Suprapubic skin (tissue), 4 donors: ENCODE measurements at places on chromosomes 11 and 22. TPM values are rescaled to one million over a fixed set of nuclear protein-coding genes. Genes with fewer than 3 reads are reported as not detected.

DNA sequence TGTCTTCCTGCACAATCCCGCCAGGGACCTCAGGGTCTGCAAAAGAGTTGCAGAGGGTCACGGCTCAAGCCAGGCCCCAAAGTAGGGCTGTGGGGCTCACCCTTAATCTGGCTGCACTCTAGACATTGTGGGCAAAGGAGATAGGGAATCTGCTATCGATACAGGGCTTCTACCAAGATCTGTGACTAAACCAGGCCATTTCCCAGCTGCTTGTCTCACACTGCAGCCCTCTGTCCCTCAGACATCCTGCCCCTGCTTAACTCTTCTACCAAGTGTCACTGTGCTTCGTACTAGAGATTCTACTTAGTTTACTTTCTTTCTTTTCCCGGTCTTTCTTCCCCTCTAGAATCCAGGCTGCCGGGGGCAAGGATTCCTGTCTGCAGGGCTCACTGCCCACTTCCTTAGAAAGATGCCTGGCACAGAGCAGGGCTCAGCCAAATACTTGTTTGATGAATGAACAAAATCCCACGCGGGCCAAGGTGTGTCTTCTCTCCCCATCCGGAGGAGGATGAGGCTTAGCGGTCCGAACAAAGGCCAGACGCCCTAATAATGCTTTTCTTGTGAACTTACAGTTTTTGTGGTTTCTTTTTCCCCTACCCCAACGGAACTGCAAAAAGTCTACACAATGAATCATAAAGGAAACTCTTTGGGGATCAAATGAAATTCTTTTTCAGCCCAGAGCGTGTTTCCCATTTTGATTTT is 61.3 kb upstream of the ANO1 start:
- H3K4me3 ChIP-seq: no peak overlapping the region
- DNase-seq: no peak
- H3K27me3 ChIP-seq: peaks cover 6% of the 10 kb centered on the region
- H3K36me3 ChIP-seq: no peaks in the 10 kb centered on the region
- H3K27ac ChIP-seq: no peak overlapping the region

- H3K27ac ChIP-seq: no peak overlapping the region
- no peaks in the 10 kb centered on the region for H3K4me1 ChIP-seq
- H3K27me3 ChIP-seq: peaks cover 3% of the 10 kb centered on the region
- no peak overlapping the region for H3K4me3 ChIP-seq
Observed at GRCh38 chr11:121318848-121319834, 26.6 kb downstream of the SC5D start.

- peaks cover 12% of the 10 kb centered on the region for H3K27me3 ChIP-seq
- DNase-seq: no peak
- peak overlapping the region; percentile 10 for H3K27ac ChIP-seq
- no peaks in the 10 kb centered on the region for H3K36me3 ChIP-seq
Observed at GRCh38 chr22:44229331-44229730, 48.6 kb downstream of the PARVG start.

- no peak for DNase-seq
- H3K4me1 ChIP-seq: peaks cover 67% of the 10 kb centered on the region
- H3K36me3 ChIP-seq: peaks cover 18% of the 10 kb centered on the region
- H3K4me3 ChIP-seq: peak overlapping the region; percentile 83
Observed at GRCh38 chr11:65611758-65612603, 2.0 kb downstream of the MAP3K11 start.

- peaks cover 32% of the 10 kb centered on the region for H3K36me3 ChIP-seq
- peak; percentile 67 for DNase-seq
- peaks cover 75% of the 10 kb centered on the region for H3K4me1 ChIP-seq
Observed at GRCh38 chr22:49965091-49966040, 4.8 kb downstream of the PIM3 start.

DNA sequence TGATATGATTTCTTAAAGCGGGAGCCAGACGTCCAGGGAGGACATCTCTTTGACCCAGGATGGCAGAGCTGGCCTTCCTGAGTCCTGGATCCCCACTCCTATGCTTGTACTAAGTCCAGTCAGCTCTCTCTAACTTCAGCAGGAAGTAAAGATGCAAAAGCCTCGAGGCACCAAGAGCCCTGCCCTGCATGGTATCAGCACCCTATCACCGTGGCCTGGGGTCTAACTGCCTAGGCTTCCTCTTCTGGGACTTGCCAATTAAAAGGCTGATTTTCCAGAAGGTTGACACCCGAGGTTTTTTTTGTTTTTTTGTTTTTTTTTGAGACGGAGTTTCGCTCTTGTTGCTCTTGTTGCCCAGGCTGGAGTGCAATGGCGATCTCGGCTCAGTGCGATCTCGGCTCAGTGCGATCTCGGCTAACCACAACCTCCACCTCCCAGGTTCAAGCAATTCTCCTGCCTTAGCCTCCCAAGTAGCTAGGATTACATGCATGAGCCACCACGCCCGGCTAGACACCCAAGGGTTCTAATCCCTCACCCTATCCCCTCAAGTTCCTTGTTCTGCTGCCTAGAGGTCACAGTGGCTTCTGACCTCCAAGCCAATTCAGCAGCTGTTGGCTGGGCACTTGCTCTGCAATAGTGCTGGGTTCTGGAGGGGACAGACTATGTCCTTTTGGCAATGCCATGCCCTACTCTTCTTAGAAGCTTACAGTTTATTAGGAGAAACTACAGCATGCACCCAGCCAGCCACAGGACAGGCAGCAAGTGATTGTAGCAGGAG is 50.6 kb upstream of the FTH1 start:
- no peaks in the 10 kb centered on the region for H3K27me3 ChIP-seq
- H3K4me1 ChIP-seq: peaks cover 8% of the 10 kb centered on the region
- H3K27ac ChIP-seq: no peak overlapping the region
- no peak overlapping the region for H3K4me3 ChIP-seq

DNA sequence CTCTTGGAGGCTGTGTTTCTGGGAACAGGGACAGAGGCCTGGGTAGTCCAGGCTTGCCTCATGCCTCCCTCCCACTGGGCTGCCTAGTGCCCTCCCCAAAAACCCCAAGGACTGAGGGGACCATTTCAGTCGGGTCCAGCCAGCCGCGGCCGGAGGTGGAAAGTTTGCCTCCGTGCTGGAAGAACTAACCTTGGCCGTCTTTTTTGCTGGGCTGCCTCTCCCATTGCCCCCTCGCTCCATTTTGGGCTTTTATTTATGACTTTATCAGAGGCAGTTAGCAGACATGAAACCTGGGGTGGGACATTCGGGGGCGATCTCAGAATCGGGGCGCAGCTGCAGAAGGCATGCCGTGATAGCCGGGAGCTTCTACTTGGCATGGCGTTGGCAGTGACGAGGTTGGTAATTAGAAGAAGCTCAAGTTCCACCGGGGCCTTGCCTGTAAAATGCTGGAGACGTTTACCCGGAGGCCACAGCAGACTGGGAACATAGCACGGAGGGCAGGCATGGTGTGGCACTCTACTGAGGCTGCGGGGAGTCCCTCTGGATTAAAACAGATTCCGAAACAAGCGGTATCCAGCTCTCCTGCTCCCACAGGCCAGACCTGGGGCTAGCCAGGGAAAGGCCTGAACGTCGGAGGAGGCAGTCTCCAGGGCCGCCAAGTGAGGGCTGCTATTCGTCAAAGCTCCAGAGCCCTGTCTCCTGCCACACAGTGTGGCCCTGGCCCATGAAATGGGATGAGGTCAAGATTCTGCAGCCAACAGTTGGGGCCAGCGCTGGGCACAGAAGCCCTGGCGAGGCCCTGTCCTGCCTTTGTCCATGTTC is 76.4 kb upstream of the PPARA start:
- peak overlapping the region; percentile 98 for H3K27ac ChIP-seq
- no peaks in the 10 kb centered on the region for H3K27me3 ChIP-seq
- peak; percentile 83 for DNase-seq
- no peaks in the 10 kb centered on the region for H3K36me3 ChIP-seq
- H3K4me3 ChIP-seq: peak overlapping the region; percentile 79

DNA sequence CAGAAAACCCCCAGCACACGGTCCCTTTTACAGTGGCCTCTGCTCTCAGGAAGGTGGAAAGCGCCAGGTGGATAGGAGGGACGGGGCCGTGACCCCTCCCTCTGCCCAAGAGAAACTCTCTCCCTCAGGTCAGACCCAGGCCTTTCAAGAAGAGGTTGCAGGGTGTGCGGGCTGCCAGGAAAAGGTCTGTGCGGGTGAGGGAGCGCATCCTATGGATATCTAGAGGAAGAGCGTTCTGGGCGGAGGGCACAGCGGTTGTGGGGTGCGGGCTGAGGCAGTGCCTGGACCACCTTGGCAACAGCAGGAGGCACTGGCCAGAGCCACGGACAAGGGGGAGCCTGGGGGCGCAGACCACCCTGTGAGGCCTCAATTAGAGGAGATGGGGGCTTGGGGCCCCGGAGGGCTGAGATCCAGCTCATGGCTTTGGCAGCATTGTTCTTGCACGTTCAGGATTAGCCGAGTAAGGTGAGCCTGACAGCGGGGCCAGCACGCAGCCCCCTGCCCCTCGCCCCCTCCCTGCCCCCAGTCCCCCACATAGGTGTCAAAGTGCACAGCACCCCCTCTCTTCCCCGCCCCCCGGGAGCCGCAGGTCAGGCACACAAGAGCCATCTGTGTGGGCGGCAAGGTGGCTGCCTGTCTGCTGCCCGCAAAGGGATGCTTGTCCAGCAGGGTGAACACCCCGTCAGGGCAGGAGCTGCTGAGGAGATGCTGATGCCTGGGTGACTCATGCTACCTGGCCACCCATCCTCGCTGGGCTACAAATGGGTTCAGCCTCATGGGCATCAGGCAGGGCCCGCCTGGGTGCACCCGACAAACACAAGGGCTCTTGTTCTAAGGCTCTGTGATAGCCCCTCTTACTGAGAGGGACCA is 92.8 kb upstream of the KCNQ1OT1 start:
- no peak overlapping the region for H3K27ac ChIP-seq
- H3K4me1 ChIP-seq: peaks cover 14% of the 10 kb centered on the region
- DNase-seq: peak; percentile 56
- peaks cover 33% of the 10 kb centered on the region for H3K27me3 ChIP-seq

- peaks cover 5% of the 10 kb centered on the region for H3K4me1 ChIP-seq
- H3K4me3 ChIP-seq: no peak overlapping the region
Observed at GRCh38 chr11:129933891-129934290, 38.5 kb upstream of the NFRKB start.

Gene H19
- total RNA-seq: 20.0 TPM

Gene CSNK1E
- 112 TPM for total RNA-seq

Gene GLB1L3
- total RNA-seq: 6.1 TPM

Gene NRIP3
- total RNA-seq: 0.89 TPM

Gene SHANK3
- 13.6 TPM for total RNA-seq

Gene OR5L1
- not detected for total RNA-seq

Gene APOA4
- 2.3 TPM for total RNA-seq
